Stimulated activated CD4-positive, alpha-beta T cell treated with anti-CD3 and anti-CD28 coated beads, Interleukin-15, amount 100 ng/mL, for 48 hours (primary cell): ENCODE measurements at places on chromosomes 1 and 21.

DNA sequence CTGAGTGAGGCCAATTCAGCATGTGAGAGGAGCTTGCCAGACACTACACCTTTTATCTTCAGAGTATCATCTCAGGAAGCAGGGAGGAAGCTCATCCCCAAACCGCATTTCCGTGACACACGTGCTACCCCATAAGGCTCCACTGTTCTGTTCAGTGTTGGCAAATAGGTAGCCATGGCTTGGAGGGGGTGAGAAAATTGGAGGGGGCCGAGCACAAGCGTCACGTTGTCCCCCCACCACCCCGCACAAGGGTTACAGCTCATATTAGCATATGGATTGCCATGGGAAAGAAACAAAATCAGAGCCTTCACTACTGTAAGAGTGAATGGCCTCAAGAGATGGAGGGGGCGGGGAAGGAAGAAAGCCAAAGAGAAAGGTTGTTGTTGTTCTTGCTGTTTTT is 46.7 kb downstream of the OLIG1 start:
- no peak for DNase-seq

DNA sequence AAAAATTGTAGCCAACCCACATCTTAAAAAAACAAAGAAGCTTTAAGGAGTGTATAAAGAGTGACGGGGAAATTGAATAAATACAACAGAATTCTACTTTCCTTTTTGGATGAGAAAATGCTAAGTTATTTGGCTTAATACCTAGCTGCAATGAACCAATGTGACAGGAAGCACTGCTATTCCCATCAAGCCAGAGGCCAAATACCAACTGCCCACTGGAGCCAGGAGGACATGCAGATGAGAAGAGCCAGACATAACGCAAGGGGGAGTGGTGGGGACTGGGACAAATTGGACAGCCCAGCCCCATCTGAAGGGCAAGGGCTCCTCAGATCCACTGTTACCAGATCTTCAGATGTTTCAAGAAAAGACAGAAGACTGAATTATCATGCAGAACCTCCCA is 25.7 kb downstream of the DNAJC11 start:
- no peak for DNase-seq

DNA sequence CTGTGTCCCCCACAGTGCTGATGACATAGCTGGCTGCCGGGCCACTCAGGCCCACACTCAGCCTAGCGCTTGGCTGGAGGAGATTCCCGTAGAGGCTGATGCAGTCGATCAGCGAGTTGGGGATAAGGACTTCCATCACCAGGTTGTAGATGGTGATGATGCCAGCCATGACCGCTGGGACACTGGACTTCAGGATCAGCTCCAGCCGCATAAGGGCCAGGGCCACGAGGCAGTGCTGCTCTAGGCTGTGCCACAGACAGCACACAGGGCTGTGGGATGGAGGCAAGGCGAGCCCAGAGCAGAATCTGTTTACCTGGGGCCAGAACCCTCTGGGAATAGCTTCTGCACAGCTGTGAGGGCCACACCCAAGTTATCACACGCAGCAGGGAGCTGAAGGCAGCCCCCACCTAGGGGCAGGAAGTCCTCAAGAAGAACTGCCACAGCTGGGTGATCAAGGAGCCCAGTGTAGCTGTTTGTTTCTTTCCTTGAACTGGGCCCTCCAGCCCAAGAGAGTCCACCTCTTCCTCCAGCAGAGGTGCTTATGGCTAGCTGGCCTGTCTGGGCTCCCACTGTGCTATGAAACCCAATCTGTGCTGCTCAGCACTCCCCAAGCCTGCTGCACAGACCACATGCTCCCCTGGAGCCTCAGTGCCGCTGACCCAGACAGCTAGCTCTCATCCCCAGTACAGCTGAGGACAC is 6.2 kb downstream of the SLC2A1 start:
- no peak for DNase-seq

DNA sequence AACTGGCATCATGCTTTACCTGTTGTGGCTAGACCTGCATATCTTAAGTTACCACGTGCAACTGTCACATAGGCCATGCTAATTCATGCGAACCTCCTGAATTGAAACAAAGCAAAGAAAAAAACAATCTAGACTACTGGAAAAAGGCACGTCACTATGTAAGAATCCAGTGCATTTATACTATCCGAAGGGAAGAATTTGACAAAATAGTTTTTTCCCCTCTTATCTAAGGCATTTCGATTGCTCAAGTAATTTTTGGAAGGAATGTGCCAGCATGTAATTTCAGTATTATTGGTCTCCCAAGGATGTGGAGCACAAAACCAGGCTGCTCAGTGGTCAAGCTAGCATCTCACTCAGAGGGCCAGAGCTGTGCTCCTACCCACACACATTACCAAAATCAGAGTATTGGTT is 31.5 kb upstream of the C1orf198 start:
- no peak for DNase-seq

GRCh38 chr1:205275916-205276688 is 45.4 kb downstream of the NUAK2 start:
- DNase-seq: no peak

DNA sequence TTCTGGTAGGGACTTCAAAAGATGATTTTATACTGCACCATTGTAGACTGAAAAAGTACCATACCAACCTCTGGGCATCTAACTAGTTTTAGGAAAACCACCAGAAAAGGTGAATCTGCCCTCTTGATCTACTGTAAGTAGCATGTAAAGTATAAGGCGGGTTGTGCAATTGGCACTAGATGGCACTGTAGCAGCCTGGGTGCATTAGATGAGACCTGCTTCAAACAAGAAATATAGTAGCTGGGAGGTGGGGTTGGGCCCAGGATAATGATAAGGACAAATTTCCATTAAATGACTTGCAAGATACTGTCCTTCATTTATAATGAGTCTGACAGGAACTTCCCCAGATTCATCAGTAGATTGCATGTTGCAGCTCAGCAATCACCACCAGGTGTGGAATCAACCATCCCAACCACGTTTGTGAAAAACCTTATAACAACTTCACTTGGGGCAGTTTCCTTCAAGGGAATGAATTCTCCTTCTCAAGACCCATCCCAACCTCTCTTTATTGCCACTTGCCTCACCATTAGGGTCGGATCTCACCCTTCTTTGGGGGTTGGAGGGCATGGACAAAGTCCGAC is 37.3 kb upstream of the IL10 start:
- DNase-seq: no peak

GRCh38 chr1:47725511-47725991 is 271.6 kb downstream of the TRABD2B start:
- no peak for DNase-seq

DNA sequence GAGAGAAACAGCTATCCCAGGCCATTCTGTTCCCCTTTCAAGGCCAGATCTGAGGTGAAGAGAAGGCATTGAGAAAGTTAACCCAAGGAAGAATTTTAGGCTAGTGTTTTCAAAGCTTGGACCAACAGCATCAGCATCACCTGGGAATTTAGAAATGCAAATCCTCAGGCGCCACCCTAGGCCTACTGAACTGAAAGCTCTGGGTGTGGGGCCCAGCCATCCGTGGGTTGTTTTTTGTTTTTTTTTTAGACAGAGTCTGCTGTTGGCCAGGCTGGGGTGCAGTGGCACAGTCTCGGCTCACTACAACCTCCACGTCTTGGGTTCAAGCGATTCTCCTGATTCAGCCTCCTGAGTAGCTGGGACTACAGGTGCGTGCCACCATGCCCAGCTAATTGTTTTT is 98.6 kb downstream of the RNF220 start:
- no peak for DNase-seq

- no peak for DNase-seq
These were observed 130.4 kb downstream of the RERE start for GRCh38 chr1:8687039-8687438.
